ENCODE measurements at places on chromosomes 3 and 15. TPM values are rescaled to one million over a fixed set of nuclear protein-coding genes. Genes with fewer than 3 reads are reported as not detected.

- no peak overlapping the region for H3K4me3 ChIP-seq
- no peak for DNase-seq
- no peaks in the 10 kb centered on the region for H3K36me3 ChIP-seq
- no peak overlapping the region for H3K27ac ChIP-seq
- H3K4me1 ChIP-seq, result no peaks in the 10 kb centered on the region
These were observed 515.2 kb upstream of the CCDC54 start for GRCh38 chr3:106862067-106862466.

DNA sequence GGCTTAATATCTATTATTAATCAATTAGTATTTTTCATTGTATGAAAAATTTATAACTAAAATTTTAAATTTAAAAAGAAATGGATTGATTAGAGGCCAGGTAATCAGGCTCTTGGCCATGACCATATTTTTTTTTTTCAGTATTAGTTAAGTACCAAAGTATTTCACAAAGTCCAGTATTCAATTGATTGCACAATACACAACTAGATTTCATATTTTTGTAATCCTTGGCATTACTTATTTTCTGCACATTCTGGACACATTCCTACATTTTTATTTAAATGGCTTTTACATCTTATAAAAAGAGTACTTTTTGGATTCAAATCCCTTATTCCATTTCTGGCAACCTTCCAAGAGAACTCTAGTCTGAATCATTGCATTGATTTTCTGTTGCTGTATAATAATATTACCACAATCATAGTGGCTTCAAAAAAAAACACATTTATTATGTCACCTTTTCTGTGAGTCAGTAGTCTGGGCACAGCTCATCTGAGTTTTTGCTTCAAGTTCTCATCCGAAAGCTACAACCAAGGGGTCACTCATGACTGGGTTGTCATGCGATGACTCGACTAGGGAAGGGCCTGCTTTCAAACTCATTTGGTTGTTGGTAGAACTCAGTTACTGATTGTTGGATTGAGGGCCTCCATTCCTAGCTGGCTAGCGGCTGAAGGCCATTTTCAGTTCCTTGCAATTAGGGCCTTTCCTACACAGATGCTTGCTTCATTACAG lies 90.7 kb downstream of the CNTN6 start:
- no peaks in the 10 kb centered on the region for H3K27me3 ChIP-seq
- no peak overlapping the region for H3K4me3 ChIP-seq
- no peak for DNase-seq
- H3K36me3 ChIP-seq, result no peaks in the 10 kb centered on the region

- H3K4me1 ChIP-seq, result peaks cover 27% of the 10 kb centered on the region
- no peaks in the 10 kb centered on the region for H3K27me3 ChIP-seq
- H3K27ac ChIP-seq, result peak overlapping the region; percentile 94
These were observed 872 bp downstream of the DLEC1 start for GRCh38 chr3:38039899-38040261.

GRCh38 chr3:10453431-10454163 lies 51.8 kb downstream of the ATP2B2 start:
- H3K27ac ChIP-seq, result no peak overlapping the region
- peaks cover 18% of the 10 kb centered on the region for H3K27me3 ChIP-seq
- H3K36me3 ChIP-seq, result no peaks in the 10 kb centered on the region

DNA sequence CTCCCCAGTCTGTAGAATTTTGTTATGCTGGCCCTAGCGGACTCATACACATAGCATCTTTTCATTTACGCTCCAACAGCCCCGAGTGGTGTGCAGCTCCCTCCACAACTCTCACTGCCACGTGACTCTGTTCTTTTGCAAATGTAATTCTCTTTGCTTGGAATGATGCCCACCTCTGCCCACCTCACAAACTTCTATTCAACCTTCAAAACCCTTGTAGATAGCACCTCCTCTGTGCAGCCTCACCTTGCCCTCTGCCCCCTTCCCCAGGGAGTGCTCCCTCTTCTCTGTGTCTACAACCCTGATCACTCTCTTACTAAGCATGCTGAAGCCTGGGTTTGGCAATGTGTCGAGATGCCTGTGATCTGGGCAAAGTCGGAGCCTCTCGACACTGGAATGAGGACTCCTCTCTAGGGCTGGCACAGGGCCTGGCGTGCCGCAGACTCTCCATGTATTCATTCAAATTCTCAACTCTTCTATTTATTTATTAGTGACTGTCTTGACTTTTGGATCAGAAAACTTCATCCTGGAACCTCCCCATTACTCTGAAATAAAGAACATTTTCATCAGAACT lies 73.5 kb downstream of the MGLL start:
- peaks cover 4% of the 10 kb centered on the region for H3K4me1 ChIP-seq
- H3K4me3 ChIP-seq, result no peak overlapping the region
- DNase-seq, result no peak

DNA sequence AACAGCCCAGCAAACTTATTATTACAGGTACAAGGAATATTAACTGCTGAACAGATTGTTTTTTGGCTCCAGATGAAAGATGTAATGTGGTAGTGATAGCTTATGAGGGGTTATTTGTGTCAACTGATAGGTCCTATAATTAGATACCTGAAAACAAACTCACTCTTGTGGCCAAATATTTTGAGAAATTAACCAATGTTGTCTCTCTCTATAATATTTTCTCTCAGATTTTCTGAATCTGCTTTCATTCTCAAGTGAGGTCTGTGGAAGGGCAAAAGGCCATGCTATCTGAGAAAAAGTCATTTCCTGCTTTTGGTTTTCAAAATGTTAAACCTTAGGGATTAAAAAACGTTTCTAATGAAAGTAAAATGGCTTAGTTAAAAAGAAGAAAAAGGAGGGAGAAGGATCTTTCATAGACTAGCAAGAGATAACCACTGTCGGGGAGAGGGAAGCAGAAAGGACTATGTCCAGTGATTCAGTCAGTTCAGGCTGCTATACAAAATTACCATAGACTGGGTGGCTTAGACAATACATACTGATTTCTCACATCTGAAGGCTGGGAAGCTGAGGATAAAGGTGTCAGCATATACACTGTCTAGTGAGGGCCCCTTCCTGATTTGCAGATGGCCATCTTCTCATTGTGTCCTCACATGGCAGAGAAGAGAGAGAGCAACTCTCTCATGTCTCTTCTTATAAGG lies 277.5 kb upstream of the P2RY1 start:
- H3K4me1 ChIP-seq, result peaks cover 10% of the 10 kb centered on the region
- H3K36me3 ChIP-seq, result no peaks in the 10 kb centered on the region
- no peak for DNase-seq
- H3K4me3 ChIP-seq, result no peak overlapping the region
- H3K27me3 ChIP-seq, result peaks cover 5% of the 10 kb centered on the region

DNA sequence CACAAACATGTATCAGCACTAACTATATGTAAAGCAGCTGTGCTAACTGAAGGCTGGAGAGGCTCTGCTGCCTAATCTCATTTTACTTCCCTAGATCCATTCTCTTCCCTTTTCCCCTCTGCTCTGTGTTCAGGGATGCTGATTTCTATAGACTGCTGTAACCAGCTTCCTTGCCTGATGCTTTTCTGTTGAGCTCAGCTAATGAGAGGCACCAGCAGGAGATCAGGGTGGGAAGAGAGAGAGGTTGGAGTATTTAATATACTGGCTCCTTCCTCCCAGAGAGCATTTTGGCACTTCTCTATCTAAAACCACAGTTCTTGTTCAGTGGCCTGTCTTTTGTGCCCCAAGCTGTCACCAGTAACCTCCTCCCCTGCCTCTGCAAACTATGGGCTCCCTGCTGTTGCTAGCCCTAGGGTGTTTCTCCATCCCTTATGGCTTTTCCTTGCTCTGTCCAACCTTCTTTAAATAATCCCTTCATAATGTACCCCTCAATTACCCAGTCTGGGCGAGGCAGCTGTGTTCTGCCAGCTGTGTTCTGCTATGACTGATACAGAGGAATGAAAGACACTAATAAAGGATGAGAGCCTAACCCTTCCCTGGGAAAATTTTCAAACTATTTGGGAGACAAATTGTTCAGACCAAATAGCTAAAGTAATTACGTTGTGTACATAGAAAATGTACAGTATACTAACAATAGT lies 69.5 kb downstream of the CADPS start:
- no peaks in the 10 kb centered on the region for H3K4me1 ChIP-seq
- H3K36me3 ChIP-seq, result no peaks in the 10 kb centered on the region
- H3K4me3 ChIP-seq, result no peak overlapping the region
- no peaks in the 10 kb centered on the region for H3K27me3 ChIP-seq
- no peak overlapping the region for H3K27ac ChIP-seq

The ADAMTS9 gene
- total RNA-seq, result not detected

The FSIP1 gene
- total RNA-seq, result 0.68 TPM

- peak overlapping the region; percentile 97 for H3K27ac ChIP-seq
- H3K36me3 ChIP-seq, result peaks cover 12% of the 10 kb centered on the region
- H3K27me3 ChIP-seq, result no peaks in the 10 kb centered on the region
- H3K4me3 ChIP-seq, result peak overlapping the region; percentile 93
- DNase-seq, result no peak
These were observed 989 bp upstream of the PPIB start for GRCh38 chr15:64163659-64164362.

The TRIM42 gene
- total RNA-seq, result not detected

The ZKSCAN7 gene
- 4.9 TPM for total RNA-seq

DNA sequence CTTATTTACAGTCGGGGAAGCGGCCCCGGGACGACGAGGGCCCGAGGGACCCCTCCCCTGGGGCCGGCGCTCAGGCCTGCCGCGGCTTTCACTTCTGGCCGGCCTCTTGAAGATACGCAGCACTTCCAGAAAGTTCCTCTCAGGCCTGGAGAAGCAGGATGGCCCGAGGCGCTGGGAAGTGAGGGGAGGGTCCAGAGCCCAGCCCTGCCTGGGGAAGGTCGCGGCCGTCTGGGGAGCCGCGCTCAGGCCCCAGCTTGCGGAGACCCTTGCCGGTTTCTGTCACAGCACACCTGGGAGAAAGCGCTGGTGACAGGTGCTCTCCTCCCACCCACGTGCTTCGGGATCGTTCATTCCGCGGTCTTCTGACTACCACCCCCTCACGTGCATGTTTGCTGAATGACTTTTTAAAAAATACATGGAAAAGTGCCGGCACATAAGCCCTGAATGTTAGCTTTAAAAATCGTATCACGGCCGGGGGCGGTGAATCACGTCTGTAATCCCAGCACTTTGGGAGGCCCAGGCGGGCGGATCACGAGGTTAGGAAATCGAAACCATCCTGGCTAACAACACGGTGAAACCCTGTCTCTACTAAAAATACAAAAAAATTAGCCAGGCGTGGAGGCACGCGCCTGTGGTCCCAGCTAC lies 727 bp upstream of the TM2D3 start:
- H3K4me3 ChIP-seq, result peak overlapping the region; percentile 87
- DNase-seq, result no peak
- H3K27ac ChIP-seq, result peak overlapping the region; percentile 91
- H3K27me3 ChIP-seq, result no peaks in the 10 kb centered on the region
- H3K36me3 ChIP-seq, result peaks cover 7% of the 10 kb centered on the region

The C3orf22 gene
- not detected for total RNA-seq

- no peak for DNase-seq
- no peaks in the 10 kb centered on the region for H3K27me3 ChIP-seq
- peaks cover 14% of the 10 kb centered on the region for H3K36me3 ChIP-seq
- H3K4me1 ChIP-seq, result peaks cover 14% of the 10 kb centered on the region
- no peak overlapping the region for H3K4me3 ChIP-seq
These were observed 13.9 kb upstream of the GRM2 start for GRCh38 chr3:51692980-51693395.

Measured in activated naive CD8-positive, alpha-beta T cell treated with anti-CD3 and anti-CD28 coated beads, Interleukin-2, amount 10 ng/mL, durations not matched to agents 7 days and 5 days (primary cell).